ENCODE measurements at places on chromosomes 7 and 10.

GRCh38 chr7:129436335-129436923, 2.2 kb downstream of the STRIP2 start:
- DNase-seq: no peak

- DNase-seq: no peak
These were observed 119.6 kb downstream of the PRKAG2 start for GRCh38 chr7:151757274-151757673.

DNA sequence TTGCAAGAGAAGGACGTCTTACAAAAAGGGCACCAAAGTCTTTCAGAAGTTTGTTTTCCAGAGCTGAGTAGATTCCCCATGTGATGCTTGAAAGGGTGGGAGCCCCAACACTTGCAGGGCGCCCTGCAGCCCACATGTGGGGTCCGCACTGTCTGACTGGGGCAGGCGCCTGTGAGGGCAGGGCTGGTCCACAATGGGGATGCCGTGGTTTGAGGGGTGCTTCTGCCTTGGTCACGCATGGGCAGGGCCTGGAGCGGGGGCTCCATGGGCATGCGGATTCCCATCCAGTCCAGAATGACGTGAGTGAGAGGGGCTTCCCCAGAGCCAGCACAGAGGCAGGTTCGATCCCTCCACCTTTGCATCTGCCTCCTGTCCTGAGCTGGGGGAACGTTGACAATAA, 101.5 kb upstream of the SHH start:
- no peak for DNase-seq

DNA sequence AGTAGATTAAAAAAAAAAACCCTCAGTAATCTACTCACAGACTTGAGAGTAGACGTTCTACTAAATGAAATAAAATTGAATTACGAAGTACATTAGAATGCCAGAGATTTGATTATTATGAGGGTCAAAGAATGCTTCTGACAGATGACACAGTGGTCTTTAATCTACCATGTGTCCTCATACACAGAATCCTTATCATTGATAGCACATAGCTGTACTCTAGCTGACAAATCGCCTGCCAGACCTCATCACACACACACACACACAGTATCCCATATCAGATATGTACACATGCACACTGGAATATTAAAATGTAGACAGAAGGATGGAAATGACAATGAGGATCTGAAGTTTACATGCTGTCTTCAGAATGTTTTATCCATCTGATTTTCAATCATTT, 104.6 kb downstream of the SORCS1 start:
- DNase-seq: no peak

- no peak for DNase-seq
These were observed 24.4 kb downstream of the CPED1 start for GRCh38 chr7:121012919-121013318.

DNA sequence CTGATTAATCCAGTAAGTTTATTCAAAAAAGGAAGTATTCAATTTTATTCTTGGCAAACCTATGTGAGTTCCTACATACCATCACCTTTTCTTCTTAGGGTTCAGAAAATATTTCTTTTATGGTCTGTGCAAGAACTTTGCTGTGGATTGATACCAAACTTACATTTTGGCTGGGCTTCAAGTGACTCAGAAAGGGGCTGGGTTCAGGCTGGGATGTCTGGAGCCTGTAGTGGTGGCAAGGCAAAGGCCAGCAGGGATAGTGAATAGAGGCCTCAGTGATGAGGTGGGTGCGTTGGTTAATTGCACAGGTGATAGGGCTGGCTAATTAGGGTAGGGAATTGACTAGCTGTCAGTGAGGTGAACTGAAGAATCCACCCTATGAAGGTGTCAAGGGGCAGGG, 40.2 kb upstream of the ATXN7L1 start:
- DNase-seq: no peak

- DNase-seq: no peak
These were observed 30.6 kb downstream of the IL15RA start for GRCh38 chr10:5946786-5947185.

DNA sequence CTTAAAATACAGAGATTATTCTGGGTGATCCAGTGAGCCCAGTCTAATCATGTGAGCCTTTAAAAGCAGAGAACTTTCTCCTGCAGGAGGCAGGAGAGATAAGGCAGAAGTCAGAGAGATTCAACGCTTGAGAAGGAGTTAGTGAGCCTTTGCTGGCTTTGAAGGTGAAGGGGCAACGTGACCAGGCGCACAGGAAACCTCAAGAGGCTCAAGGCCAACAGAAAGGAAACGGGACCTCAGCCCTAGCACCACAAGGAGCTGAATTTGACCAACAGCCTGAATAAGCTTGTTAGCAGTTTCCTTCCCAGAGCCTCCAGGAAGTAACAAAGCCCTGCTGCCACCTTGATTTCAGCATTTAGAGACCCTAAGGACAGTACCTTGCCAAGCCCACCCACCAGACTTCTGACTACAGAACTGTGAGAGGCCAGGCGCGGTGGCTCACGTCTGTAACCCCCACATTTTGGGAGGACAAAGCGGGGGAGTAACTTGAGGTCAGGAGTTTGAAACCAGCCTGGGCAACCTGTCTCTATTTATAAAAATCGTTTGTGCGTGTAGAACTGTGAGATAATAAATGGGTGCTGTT, 87.3 kb upstream of the KAT6B start:
- no peak for DNase-seq

- DNase-seq: no peak
These were observed 63.7 kb upstream of the PRR15 start for GRCh38 chr7:29499932-29500331.

DNA sequence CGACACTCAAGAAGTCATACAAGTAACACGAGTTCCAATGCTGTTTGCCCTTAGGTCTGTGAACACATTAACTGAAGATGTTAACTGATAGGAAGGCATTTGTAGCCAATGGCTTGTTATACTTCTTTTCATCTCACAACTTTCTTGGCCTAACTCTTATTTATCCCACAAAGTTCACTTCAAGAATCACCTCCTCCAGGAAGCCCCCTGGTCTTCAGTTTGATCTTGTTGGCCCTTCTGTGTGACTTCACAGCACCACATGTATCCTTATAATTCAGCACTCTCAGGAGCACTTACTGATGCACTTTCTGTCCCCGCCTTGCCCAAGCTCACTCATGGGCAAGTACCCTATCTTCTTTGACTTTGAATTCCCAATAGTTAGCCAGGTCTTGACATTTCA, 159.6 kb downstream of the RAPGEF5 start:
- no peak for DNase-seq

DNA sequence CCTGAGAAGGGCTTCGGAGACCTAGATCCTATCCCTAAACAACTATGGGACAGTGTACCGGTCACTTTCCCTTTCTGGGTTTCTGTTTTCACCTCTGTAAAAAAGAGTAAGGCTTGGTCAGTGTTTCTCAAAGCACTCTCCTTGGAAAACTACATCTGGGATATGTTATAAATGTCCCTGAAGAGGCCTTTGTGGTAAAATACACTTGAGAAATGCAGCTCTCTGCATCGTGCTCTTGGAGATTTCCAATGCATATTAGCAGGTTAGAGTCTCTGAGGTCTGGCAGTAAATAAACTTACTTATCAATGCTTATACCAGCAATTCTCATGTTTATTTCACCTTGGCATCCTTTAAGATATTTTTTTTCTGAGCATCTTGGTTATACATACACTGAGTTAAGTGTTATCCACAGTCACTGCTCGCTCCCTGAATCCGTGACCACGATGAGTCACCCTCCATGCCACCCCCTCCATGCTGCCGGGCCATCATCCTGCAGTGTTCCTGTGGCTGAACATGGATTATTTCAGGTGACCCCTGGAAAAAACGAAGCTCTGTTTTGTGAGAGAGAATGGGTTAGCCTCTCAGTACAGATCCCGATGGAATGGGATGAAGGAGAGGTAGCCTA, 3.3 kb upstream of the TBXAS1 start:
- DNase-seq: no peak

DNA sequence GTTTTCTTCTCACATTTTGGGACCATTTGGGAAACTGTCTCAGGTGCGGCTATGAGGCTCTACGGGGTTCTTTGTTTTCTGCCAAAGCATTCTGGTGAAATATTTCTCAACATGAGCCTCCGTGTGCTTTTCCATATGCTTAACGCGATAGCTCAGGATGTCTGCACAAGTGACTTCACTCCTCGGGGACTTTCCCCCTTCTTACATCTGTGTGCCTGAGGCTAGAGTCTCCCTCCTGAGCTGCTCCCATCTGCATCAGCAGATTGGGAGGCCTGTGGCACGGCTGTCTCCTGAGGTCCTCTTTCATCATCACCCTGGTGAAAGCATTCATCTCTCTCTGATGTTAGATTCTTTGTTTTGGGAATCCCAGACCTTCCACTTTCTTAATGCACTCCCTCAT, 1190.9 kb downstream of the TYW1 start:
- no peak for DNase-seq

DNA sequence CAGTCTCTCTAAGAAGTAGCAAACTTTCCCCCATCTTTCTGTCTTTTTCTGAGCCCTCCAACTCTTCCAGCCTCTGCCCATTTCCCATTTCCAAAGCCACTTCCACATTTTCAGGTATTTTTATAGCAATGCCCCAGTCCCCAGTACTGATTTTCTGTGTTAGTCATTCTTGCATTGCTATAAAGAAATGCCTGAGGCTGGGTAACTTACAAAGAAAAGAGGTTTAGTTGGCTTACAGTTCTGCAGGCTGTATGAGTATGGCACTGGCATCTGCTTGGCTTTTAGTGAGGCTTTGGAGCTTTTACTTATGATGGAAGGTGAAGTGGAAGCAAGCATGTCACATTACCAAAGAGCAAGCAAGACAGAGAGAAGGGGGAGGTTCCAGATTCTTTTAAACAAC, 17.2 kb downstream of the PLCE1 start:
- DNase-seq: no peak

- no peak for DNase-seq
These were observed 63.1 kb downstream of the TNS3 start for GRCh38 chr7:47518827-47519226.

All from mesothelial cell of epicardium (in vitro differentiated cells).